Liver (tissue), 10 donors: ENCODE measurements at places on chromosomes 4 and X.

GRCh38 chr4:33512397-33512796 lies 2731.9 kb downstream of the ARAP2 start:
- DNase-seq = no peak

DNA sequence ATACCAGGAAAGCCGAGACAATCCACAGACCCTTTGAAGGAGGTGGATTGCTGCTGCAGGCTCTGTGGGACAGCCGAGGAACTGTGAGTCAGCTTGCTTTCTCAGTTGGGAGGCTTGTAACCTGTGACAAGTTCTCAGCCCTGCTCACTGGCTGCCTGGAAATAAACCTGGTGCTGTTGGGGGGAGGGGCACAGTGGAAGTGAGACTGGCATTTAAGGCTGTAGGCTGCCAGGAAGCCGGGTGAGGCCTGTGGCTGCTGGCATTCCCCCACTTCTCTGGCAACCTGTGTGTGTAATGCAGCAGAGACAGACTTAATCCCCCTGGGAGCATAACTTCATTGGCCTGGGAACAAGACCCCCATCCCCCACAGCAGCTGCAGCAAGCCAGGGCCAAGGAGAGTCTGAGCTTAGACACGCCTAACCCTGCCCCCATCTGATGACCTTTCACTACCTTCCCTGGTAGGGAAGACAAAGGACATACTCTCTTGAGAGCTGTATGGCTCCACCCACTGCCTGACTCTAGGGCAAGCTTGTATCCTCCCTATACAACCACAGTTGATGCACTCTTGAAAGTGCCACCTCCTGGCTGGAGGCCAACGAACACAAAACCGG lies 64.1 kb downstream of the ALPK1 start:
- DNase-seq = no peak

- no peak for DNase-seq
Observed at GRCh38 chrX:103276581-103277002, at the start of gene TCEAL5. TSS of gene TCEAL5 (minus strand) at chrX:103276750. CDS start at chrX:103274563, 2,187 bp downstream.

GRCh38 chr4:183801457-183802165 lies 103.5 kb upstream of the STOX2 start:
- no peak for DNase-seq

GRCh38 chrX:8607326-8607725 lies 124.6 kb downstream of the ANOS1 start:
- no peak for DNase-seq

DNA sequence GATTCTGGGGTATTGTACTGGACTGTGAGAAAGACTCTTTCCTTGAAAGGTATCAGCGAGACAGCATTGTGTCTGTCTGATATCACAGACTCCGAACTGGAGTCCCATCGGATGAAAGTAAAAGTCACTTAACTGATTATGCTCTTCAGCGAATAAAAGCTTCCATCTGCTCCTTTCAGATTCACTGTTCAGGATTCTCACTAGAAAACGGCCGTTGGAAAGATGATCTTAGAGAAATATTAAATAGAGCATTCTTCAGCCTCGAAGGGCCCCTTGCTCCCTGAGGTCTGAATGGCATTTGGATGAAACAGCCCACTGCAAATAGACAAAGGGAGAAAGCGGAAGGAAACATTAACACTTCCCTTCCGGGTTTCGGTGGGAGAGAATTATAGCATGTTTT lies 416.2 kb upstream of the PRKX start:
- no peak for DNase-seq

GRCh38 chr4:183920512-183920911 lies 15.4 kb downstream of the STOX2 start:
- no peak for DNase-seq

DNA sequence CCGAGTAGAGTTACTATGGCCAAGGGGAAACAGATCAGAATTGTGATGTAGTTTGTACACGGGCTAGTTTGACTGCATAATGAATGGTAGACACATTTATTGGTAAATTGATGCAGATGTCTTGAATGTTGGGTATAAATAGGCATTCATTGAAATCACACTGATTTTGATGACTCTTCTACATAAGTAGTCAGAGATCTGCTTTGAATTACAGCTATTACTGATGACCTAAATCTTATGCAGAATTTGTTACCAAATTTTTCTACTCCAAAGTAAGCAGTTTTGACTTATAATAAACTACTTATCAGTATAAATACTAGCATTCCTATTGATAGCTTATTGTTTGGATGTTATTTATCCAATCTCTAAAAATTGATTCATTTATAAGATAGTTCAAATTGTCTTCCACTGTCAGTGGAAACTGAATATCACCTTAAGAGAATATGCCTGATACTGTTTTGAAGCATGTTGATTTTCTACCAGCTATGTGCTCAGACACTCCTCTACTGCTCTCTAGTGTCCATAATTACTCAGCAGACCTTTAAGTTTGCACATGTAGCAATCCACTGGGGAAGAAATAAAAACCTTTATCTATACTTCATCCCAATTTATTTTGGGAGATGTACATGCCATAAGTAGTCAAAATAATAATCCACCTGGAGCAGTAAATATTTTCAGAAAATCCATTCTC lies 120.3 kb downstream of the RASL11B start:
- no peak for DNase-seq

DNA sequence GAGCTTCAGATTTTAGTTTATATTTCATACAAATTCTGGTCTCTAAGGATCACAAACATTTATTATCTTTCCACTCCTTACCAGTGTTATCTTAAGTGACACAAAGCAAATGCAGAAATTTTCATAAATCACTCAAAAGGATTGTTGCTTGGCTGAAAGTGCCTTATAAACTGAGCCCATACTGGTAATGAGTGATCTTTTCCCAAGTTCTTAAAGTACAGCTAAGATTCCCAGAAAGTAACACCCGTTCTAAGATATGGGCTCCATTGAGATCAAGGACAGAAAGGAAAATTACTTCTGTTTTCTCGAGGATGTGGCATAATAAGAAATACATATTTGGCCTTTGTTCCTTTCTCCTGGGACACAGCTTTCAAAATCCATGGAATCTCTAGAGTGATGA lies 313.7 kb downstream of the ARHGAP24 start:
- no peak for DNase-seq

- DNase-seq = no peak
Observed at GRCh38 chrX:38108364-38108763, 102.0 kb downstream of the SYTL5 start.

GRCh38 chrX:73922856-73923455 lies 360.0 kb downstream of the CHIC1 start:
- DNase-seq = no peak

GRCh38 chr4:41015016-41015675 lies 199.2 kb downstream of the APBB2 start:
- DNase-seq = no peak

DNA sequence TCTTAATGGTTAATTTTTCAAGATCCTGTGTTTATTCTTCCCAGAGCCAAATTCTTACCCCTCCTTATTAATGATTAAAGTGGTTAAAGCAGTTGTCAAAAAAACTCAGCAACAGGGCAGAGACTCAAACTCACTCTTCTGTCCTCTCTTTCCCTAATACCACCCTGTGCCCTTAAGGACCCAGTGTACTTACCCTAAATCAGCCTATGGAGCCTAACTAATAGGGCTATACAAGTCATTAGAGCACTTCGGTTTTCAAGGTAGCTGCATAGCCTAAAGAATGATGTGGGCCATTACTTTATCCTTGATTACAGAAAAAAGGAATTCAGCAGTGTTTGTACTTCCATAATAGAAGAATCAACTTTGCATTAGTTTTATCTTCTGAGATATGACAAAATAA lies 216.3 kb downstream of the KCTD8 start:
- no peak for DNase-seq

- no peak for DNase-seq
Observed at GRCh38 chr4:48943387-48943786, 36.8 kb upstream of the OCIAD2 start.

DNA sequence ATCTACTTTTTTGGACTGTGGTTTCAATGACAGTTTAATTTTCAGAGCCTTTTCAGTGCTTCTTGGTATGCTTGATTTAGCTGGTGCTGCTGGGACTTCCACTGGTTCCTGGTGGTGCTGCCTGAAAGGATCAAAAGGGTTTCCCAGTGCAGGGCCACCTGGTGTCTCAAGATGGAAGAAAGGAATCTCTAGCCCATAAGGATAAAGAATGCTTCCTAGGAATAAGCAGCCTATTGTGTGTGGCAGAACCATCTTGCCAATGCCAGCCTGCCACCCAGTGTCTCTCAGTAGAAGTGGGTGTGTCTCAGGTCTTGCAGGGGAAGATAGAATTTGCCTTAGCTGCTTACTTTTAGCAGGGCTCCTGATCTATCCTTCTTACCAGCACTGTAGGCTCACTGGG lies 15.0 kb upstream of the RAI2 start:
- DNase-seq = no peak

GRCh38 chrX:114774691-114775090 lies 190.8 kb downstream of the HTR2C start:
- DNase-seq = no peak
